NB4 (cell line): ENCODE measurements at places on chromosomes 12 and 14.

DNA sequence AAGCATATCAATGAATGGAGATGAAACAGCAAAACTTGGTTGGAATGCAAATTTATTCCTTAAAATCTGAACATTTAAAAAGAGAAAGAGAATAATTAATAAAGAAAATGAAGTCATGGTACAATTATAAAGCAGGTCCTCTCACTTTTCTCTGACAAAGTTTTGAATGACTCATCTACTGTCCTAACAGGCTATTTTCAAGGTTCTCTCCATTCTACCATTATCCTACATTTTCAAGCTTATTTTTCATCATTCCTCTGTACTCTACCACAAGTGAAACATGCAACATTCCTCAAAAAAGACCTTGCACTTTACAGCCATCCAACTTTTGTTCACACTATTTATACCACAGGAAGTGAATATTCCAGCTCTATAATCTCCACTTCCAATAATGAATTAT is 36.9 kb upstream of the AP4S1 start:
- DNase-seq: no peak

- no peak for DNase-seq
Observed at GRCh38 chr12:89075880-89076540, 276.3 kb downstream of the DUSP6 start.

GRCh38 chr12:50928392-50928791 is 24.0 kb upstream of the HIGD1C start:
- peak; percentile 48 for DNase-seq

DNA sequence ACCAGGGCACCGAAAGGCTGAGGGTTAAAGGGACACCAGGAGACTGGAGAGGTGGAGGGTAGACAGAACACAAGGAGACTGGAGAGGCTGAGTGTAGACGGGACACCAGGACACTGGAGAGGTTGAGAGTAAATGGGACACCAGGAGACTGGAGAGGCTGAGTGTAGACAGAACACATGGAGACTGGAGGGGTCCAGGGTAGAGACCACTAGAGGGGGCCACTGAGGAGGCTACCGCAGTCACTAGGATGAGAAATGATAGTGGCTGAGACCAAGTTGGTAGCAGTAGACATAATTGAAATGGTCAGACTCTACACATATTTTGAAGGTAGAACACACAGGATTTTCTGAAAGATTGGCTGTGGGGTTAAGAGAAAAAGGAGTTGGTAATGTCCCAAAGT is 68.2 kb downstream of the PAH start:
- peak; percentile 19 for DNase-seq

DNA sequence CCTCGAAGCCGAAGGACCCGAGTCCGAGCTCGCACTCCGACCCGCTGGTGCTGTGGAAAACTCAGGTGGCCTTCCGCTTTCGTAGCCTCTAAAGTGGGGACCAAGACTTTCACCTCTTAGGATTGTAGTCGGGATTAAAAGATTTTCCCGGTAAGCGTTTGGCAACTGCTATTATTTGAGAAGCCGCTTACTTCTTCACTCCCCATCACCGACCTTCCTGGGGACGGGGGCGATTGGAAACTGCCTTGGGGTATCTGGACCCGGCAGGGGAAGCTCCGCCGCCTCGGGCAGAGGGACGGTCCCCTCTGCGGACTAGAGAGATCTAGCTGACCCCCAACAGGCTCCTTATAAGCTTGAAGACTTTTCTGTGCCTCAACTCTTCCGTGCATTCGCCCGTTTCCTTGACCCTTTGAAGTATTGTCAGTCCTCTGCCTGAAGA is 659 bp downstream of the TRAFD1 start:
- no peak for DNase-seq

DNA sequence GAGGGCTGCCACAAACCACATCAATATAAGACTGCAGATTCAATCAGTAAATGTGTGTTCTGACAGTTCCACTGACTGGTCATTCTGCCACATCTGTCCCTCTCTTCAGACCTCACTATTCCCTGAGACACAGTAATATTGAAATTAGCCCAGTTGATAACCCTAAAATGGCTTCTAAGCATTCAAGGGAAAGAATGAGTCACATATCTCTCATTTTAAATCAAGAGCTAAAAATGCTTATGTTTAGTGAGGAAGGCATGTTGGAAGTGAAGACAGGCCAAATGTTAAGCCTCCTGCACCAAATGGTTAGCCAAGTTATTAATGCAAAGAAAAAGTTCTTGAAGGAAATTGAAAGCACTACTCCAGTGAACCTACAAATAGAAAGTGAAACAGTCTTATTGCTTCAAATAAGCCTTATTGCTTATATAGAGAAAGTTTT is 24.5 kb upstream of the KIF21A start:
- DNase-seq: no peak

DNA sequence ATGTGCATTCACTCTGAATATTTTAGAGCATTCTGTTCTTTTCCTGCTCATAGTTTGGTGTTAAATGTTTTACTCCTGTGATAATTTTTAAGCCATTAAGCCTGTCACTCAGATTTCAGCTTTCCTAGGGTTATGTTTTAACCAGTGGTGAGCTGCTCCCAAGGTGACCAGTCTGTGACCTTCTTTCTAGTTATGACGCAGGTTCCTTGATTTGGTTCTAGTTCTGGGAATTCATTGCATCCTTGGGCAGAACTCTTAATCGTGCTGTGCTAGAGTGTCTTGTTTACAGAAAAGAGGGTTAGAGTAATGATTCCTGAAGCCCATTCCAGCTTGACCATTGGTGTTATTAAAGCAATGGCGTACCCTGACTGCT is 2.2 kb downstream of the GABARAPL1 start:
- no peak for DNase-seq

DNA sequence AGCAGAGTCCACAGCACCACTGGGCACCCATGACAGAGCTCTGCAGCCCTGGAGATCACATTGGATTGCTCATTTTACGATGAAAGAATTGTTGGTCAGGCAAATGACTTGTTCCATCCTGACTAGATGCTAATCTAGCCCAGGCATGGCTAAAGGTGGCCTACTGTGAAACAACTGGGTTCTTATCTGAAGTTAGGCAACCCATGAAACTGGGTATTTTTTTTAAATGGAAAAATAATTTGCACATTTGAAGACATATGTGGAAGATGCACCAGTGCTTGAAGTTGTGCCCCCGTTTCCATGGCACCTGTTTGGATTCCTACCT is 8.3 kb downstream of the PYGL start:
- no peak for DNase-seq

- peak; percentile 79 for DNase-seq
Observed at GRCh38 chr12:117333331-117333881, 28.0 kb downstream of the NOS1 start.

DNA sequence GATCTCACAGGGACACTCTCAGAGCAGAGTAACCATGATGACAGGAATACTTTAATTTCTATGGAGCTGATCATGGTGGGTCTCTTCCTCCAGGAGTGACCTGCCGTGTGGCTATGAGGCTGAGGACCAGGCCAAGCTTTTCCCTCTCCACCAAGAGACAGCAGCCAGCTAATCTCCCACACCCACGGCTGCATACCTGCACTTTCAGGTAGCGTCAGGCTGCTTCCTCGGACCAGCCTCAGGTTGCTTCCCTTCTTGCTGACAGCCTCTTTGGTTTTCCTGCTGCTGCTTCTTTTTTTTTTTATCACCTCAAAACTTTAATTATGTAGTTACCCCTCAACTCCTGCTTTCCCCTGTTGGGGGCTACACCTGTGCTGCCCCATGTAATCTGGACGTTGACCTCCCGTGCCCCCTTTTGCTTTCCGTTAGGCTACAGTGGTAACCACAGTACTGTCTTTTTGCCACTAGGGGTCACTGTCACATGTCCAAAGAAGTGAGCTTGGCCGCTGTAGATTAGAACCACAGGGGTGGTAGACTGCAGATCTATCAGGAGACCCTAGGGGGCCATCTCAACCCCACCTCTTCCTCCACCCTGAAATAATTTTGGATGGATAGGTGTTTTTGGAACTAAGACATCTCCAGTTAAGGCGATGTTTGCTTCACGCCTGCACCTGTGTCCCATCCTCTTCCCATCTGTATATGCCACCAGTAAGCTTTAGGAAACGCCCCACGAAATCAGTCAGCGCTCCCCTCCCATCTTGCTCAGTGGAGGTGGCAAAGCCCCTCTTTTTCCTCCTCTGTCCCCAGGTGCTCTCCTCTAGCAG is 7.8 kb upstream of the PIP4K2C start:
- DNase-seq: peak; percentile 88

DNA sequence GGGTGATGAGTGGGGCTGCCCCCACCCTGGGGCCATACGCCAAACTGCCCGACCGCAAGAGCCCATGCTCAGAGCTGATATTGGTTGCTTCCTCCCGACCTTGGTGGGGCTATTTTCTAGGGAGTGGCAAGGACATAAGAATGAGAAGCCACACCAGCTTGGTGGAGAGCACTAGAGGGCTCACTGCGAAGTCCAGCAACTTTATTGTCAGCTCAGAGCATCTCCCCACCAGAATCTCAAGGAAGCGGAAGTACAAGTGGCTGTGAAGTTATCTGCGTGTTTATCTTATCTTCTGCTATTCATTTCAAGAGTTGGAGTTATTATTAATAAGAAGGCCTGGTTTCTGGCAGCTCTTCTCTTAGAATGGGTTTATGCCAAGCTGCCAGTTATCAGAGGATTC is 4.9 kb upstream of the PLXNC1 start:
- DNase-seq: no peak

DNA sequence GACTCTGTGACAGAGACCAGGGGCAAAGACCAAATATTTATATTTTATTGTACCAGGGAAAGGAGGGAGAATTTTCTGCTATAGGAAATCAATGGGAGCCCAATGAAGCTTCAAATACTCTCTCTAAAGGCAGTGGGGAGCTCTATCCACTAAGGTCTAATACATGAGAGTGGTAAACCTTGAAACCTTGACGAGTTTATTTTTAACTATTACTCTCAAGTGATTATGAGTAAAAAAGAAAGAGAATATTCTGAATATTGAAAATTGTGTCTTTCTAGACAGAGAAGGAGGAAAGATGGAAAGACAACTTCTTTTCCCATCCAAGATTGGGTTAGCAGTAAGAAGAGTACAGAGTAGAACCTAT is 1722.1 kb upstream of the SEL1L start:
- peak; percentile 14 for DNase-seq

DNA sequence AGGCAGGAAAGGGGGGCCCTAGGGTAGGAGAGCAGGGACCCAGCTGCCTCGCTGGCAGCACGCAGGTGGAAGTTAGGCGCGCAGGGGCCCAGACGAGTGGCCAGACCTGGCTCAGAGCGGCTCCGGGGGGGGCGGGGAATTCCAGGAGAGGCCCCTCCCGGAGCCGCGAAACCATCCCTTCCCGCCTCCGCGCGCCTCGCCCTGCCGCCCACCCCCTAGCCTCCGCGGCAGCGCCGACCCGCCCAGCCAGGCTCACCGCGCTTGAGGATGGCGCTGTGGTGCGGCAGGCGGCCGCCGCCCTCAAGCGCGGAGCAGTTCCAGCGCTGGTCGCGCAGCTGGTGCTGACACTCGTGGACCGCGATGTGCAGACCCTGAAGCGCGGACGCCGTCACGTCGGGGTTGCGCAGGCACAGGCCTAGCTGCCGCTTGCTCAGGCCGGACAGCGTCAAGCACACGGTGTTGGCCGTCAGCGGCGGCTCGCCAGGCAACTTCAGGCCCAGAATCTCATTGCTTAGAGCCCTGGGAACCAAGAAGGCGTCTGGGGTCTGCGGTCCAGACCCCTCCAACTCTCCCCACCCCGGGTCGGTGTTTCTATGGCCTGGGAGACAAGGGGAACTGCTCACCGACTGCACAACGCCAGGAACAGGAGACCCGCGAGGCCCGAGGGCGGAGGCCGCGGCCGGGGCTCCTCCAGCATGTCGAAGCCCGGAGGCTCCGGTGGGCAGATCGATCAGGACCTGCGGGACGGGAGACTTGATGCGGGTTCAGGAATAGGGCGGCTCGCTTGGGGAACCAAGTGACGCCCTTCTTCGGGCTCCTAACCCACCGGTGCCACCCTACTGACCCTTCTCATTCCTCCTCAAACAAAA is 1.5 kb downstream of the WNT10B start:
- no peak for DNase-seq

DNA sequence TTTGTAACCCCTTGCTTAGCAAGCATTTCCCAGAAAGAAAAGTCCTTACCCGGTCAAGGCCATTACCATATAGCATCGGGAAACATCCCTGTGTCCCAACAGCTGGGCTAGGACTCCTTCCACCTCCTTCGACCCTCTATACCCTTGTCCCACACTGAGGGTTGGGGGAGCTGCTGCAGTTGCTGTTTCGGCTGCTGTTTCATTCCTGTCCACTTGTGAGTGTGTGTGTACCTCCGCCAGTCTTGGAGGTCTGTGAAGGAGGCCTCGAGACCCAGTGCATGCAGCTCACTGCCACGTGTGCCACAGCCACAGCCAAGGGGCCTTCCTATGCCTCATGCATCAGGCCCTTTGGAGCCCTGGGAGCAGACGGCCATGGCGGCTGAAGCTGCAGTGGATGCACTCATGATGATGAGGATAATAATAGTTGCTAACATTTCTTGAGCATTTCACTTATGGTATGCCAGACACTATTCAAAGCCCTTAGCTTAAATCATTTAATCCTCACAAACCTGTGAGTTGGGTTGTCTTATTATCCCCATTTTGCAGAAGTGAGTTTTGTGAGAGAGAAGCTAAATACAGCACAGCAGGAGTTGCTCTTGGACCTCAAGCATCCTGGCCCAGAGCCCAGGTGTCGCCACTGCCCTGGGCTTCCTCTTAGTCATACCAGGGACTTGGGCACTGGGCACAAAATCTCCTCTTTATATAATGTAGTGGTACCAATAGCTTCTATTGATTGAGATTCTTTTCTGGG is 156.5 kb downstream of the PRKCH start:
- peak; percentile 28 for DNase-seq

DNA sequence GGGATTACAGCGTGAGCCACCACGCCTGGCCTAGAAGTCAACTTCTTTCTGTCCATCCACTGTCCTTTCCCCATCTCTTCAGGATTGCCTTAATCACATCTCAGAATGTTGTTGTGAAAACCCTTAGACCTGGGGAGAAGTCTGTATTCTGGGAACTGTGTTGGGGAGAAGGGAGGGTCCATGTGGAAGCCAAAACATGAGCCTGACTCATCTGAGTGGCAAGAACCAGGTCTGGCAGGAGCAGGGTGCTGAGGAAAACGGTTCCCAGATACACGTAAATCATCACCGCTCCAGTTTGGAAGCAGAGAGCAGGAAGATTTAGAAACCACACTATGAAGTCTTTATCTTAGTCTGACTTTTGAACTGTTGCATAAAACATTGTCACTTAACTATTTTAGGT is 245.6 kb upstream of the RGS6 start:
- no peak for DNase-seq

DNA sequence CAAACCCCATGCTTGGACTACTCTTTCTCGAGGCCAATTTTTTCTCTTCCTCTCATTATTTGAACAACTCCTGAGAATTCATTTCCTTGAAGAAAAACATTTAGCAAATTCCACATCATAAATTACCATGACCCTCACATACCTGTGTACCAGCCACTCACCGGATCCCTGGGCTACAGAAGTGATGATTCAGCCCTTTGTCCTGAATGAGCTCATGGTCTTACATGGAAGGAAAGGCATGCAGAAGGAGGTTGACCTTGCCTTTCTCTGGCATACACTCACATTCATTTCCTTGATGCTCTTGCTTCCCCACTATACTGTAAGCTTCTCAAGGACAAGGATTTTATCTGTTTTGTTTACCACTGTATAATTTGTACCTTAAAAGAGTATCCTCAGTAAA is 191.5 kb downstream of the SLC5A8 start:
- DNase-seq: no peak

GRCh38 chr14:56474419-56475022 is 105.1 kb upstream of the TMEM260 start:
- DNase-seq: peak; percentile 50

GRCh38 chr14:77099425-77100167 is 1.5 kb downstream of the CIPC start:
- peak; percentile 20 for DNase-seq

GRCh38 chr14:54778618-54779345 is 123.8 kb downstream of the GCH1 start:
- no peak for DNase-seq
